Activated CD4-positive, alpha-beta T cell treated with anti-CD3 and anti-CD28 coated beads for 1 hour (primary cell): ENCODE measurements at places on chromosomes 1 and 21.

DNA sequence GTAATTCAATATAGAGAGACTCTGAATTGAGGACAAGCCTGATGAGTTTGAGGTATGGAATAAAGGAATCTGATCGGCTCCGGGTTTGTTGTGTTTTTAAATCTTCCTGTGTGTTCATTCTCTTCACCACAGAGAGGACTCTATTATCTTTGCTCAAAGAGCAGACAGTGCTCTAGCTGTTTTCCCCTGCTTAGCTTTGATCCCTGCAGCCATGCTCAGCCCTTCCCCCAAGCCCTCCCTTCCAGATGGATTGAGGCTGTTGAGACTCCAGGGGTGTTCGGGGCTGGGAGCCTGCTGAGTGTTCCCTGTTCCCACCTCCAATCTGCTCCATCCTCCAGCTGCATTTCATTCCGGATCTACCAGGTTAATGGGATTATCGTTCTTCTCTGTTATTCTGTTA is 74.2 kb upstream of the CXADR start:
- no peak for DNase-seq

GRCh38 chr1:239274242-239274830 is 112.0 kb upstream of the CHRM3 start:
- no peak for DNase-seq

- DNase-seq: no peak
Observed at GRCh38 chr1:210685295-210685650, 356.6 kb downstream of the HHAT start.

GRCh38 chr1:65581119-65581518 is 160.7 kb downstream of the LEPR start:
- no peak for DNase-seq

GRCh38 chr1:180066150-180066549 is 88.5 kb upstream of the QSOX1 start:
- DNase-seq: no peak

GRCh38 chr1:170853302-170853701 is 82.0 kb upstream of the MROH9 start:
- DNase-seq: no peak

GRCh38 chr1:109971559-109971958 is 13.0 kb upstream of the AHCYL1 start:
- DNase-seq: no peak

- DNase-seq: no peak
Observed at GRCh38 chr1:247906504-247907047, 11.2 kb downstream of the OR2W3 start.

DNA sequence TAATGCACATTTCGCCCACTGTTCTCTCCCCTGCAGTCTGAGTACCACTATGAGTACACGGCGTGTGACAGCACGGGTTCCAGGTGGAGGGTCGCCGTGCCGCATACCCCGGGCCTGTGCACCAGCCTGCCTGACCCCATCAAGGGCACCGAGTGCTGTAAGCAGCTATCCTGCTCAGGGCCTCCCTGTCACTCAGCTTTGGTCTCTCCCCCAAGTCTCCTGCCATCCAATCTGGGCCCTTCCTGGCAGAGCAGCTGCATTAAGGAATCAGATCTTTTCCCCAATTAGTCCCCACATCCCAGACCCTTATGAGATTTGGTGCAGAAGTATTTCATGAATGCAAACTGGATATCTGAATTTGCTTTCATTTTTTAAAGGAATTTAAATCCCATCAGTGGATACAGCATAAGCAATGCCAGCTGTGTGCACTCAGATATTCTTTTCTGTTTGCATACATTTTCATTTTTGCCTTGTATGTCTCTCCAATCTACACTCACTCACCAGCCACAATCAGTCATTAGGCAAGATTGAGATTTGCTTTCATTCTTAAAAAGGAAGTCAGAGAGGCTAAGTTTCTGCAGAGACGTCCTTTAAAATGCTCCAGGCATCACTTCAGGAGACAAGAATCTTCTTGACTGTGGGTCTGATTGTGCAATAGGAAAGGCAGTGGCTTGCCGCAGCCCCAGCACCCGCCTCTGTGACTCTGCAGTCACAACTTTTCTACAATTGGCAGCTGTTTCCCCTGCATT is 48.1 kb downstream of the ELAPOR1 start:
- DNase-seq: no peak

GRCh38 chr1:109816175-109816811 is 52.6 kb upstream of the EPS8L3 start:
- DNase-seq: no peak

GRCh38 chr21:19603011-19603593 is 1199.5 kb upstream of the TMPRSS15 start:
- no peak for DNase-seq

DNA sequence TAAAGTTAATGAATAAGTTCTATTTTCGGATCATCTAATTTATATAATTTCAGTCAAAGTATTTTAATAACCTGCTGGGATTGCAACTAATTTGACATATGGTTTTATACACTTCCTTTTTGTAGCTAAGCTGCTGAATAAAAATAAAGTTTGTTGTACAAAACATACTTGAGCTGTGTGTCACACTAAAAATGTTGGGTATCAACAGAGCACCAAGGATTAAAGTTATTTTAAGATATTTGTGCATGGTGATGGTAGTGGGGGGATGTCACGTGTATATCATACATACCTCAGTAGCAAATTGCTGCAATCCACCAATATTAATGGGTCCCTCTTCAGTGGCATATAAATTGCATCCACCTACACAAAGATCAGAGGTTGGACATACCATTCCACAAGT is 199.6 kb downstream of the DPYD start:
- DNase-seq: no peak

DNA sequence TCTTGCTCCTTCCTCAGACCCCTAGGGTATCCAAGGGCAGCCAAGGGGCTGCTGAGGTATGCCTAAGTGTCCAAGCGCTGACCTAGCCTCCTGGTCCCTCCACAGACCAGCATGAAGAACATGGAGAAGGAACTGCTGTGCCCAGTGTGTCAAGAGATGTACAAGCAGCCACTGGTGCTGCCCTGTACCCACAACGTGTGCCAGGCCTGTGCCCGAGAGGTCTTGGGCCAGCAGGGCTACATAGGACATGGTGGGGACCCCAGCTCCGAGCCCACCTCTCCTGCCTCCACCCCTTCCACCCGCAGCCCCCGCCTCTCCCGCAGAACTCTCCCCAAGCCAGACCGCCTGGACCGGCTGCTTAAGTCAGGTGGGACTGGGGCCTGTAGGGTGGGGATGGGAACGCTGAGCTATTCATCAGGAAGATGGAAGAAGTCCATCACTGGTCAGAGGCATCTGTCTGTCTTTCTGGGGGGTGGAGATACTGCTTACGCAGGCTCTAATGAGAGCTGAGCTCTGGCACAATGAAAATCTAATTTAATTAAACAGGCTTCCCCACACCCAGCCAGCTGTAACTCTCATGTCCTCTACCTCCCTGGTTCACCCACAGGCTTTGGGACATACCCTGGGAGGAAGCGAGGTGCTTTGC is 1.8 kb downstream of the TRIM46 start:
- no peak for DNase-seq

- DNase-seq: no peak
Observed at GRCh38 chr1:46199233-46199749, 1.1 kb upstream of the POMGNT1 start.

DNA sequence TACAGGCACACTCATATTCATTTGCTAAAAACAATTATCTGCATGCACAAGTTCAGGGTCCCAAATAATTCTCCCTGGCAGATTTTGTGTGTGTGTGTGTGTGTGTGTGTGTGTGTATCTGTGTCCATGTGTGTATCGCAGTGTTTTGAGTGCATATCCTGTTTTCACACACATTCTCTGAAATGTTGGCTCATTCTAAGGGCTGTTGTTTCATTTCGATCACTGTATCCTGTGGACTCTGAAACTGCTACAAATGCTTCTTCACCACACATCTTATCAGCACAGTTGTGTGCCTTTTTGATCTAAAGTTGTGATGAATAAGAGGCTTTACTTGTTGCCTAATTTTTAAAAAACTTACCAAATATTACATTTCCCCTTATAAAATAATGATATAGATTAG is 34.6 kb downstream of the NR5A2 start:
- no peak for DNase-seq

DNA sequence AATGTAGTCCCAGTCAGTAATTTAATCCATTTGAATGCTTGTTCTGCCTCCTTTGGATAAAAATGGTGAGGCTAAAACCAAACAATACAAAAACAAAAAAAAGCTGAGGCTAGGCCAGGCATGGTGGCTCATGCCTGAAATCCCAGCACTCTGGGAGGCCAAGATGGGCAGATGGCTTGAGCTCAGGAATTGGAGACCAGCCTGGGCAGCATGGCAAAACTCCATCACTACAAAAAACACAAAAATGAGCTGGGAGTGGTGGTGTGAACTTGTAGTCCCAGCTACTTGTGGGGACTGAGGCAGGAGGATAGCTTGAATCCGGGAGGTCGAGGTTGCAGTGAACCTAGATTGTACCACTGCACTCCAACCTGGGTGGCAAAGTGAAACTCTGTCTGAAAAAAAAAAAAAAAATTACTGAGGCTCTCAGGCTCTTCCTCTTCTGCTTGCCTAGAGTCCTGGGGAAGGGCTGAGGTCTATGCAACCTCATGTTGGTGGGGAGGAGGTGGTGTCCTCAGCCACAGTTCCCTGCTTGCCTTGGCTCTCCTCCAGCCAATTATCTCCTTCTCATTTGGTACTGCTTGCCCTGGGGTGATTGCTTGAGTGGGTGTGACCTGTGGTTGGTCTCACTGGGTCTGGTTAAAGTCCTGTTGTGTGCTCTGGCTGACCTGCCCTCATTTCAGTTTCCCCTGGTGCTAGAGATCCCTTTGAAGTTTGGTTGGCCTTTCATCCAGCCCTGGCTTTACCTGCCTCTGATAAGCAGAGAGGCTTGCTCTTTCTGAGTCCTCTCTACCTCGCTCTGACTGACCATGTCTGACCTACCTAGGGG is 20.9 kb downstream of the S1PR1 start:
- no peak for DNase-seq

DNA sequence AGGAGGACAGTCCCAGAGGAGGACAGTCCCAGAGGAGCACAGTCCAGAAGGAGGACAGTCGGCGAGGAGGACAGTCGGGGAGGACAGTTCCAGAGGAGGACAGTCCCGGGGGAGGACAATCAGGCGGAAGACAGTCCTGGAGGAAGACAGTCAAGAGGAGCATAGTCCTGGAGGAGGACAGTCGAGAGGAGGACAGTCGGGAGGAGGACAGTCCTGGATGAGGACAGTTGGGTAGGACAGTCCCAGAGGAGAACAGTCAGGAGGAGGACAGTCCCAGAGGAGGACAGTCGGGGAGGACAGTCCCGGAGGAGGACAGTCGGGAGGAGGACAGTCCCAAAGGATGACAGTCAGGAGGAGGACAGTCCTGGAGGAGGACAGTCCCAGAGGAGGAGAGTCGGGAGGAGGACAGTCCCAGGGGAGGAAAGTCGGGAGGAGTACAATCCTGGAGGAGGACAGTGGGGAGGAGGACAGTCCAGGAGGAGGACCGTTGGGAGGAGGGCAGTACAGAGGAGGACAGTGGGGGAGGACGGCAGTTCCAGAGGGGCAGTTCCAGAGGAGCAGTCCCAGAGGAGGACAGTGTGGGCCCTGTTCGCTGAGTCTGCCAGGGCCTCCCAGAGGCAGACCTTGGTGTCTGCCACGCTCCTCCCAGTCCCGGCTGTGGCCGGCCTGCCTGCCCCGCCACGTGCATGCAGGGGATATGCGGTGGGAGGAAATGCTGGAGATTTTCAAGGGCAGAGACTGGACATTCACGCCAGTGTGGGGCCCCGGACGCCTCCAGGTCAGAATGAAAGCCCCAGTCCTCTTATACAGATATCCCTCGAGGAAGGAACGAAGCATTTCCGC is 183.8 kb upstream of the ARHGEF16 start:
- no peak for DNase-seq

- no peak for DNase-seq
Observed at GRCh38 chr21:29193901-29194300, 63.5 kb downstream of the MAP3K7CL start.

DNA sequence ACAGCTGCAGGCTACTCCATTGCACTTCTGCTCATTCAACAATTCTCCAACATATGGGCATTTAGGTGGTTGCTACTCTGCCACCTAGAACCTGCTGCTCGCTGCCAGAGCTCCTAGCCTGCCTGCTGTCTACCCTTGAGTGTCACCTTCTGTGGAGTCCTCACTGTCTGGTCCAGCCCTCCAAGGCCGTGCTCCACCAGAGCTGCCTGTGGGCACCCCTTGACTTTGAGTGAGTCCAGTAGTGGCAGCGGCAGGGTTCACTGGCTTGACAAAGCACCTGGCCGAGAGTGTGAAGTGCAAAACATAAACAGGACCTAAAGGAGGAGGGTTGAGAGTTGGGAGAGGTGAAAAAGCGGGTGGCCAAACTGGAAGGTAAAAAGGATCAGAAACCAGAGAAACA is 120.3 kb upstream of the DNAH14 start:
- DNase-seq: no peak

GRCh38 chr1:219782311-219782710 is 146.0 kb downstream of the SLC30A10 start:
- DNase-seq: no peak

DNA sequence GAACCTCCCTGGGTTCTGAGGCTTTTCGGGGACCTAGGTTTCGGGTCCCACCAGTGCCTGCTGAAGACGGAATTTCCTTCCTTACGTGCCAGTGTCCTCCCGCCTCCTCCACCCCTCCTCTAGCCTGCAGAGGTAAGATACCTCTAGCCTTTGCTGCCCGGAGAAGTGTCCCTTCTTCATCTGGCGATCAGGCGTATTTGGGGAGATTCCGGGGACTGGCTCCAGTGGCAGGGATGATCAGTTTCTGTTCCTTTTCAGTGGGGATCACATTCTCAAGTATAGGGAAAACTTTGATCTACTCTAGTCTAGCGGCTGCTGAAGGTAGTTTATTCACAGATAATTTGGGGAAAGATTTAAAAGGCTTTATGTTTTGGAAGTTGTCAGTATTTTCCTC is 674 bp downstream of the CEP350 start:
- DNase-seq: no peak

- DNase-seq: no peak
Observed at GRCh38 chr1:76238094-76238628, 163.6 kb downstream of the ST6GALNAC3 start.

- no peak for DNase-seq
Observed at GRCh38 chr1:151638812-151639211, 27.0 kb downstream of the SNX27 start.

GRCh38 chr1:86487131-86487810 is 18.5 kb downstream of the CLCA1 start:
- DNase-seq: no peak

DNA sequence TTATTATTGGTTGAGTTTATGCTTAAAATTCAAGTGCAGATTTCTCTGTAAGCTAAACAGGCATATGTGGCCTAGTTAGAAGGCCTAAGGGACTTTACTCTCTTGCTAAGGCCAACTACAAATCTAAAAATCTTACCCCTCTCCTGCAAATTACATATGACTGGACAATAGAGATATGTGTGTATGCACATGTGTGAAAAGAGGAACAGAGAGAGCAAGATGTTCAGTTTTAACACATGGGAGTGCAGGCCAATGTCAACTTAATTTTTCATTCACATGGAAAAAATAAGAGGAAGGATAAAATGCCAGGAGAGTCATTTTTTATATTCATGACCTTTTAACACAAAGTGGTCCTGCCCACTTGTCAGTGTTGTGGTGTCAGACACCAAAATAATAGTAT is 8.5 kb downstream of the OR10K2 start:
- no peak for DNase-seq
